GM19239 (cell line): ENCODE measurements at places on chromosomes 11 and 22.

- DNase-seq = peak; percentile 39
Observed at GRCh38 chr11:126352934-126353801, 2.3 kb upstream of the ST3GAL4 start.

GRCh38 chr11:123034597-123034996, 27.3 kb downstream of the HSPA8 start:
- no peak for DNase-seq

GRCh38 chr11:74686792-74687191, 44.4 kb downstream of the CHRDL2 start:
- DNase-seq = no peak

DNA sequence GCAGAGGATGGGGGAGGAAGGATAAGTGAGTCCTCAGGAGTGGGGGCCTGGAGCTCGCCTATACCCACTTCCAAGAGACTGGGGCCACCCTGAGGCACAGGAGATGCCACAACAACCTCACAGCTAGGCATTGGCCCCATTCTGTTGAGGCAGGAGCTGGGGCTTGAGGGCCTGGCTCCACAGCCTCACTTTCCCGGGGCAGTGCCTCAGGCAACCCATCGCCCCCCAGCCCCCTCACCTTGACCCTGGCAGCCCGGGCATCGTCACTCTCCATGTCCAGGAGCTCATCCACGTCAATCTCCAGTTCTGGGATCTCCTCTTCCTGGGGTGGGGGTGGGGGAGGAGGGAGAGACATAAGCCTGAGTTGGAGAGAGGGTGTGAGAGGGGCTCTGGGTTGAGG, 1.8 kb downstream of the PPP1R14B start:
- no peak for DNase-seq
